Stimulated activated CD4-positive, alpha-beta T cell treated with anti-CD3 and anti-CD28 coated beads, Interleukin-12 subunit alpha, Interleukin-12 subunit beta, amount 100 ng/mL, for 48 hours (primary cell): ENCODE measurements at places on chromosomes 3 and 15.

DNA sequence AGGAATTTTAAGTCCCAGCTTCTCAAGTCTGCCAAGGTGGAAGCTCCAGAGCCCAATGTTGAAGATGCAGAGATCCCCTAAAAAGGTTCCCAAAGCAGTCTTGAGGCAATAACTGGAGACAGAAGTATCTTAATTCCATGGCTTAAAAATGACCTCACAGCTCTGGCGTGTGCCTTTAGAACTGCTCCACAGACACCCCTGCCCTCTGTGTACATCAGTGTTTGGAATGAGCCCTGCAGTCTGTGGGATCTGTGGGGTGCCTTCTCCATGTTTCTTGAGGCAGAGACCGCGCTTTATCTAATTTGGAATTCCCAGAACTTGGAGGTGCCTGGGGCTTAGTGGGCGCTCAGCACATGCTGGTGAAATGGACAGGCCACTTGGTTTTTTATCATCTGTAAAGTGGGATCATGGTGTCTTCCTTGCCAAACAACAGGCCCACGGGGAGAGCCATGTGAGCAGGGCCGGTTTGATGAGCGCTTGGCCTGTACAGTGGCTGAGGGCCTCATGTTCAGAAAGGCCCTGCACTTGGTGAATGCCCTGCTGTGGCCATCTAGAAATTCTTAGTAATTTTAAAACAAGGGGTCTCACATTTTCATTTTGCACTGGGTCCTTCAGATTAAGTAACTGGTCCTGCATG lies 7.1 kb downstream of the ITGA11 start:
- no peak for DNase-seq

- no peak for DNase-seq
Observed at GRCh38 chr3:110974902-110975301, 96.7 kb upstream of the NECTIN3 start.

DNA sequence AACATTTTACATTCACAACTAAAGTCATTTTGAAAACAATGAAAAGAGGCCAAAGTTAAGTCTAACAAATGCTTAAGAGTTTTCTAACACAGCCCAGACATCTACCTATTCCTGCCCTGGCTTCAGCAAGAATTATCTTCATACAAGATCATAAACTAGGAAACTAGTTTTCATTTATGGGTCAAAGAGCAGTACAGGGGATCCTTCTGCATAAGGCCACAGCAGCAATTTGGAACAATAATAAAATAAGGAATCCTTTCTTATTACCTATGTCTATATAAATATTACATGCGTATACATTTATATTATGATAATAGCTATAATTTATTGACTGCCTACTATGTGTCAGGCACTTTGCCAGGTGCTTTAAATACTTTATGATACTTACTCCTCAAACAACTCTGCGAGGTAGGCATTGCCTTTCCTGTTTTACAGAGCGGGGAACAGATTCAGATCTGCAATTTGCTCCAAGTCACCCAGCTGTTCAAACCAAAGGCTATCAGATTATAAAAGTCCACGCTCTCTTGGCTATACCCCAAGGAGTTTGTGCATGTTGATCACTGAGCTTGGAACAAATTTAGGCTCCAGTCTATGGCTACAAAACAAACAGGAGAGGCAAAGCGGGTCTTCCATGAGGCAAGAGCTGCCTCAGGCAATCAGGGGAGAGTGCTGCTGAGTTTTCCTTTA lies 196.4 kb downstream of the RORA start:
- no peak for DNase-seq

GRCh38 chr3:51637144-51637940 lies 33.7 kb upstream of the TEX264 start:
- DNase-seq = no peak

DNA sequence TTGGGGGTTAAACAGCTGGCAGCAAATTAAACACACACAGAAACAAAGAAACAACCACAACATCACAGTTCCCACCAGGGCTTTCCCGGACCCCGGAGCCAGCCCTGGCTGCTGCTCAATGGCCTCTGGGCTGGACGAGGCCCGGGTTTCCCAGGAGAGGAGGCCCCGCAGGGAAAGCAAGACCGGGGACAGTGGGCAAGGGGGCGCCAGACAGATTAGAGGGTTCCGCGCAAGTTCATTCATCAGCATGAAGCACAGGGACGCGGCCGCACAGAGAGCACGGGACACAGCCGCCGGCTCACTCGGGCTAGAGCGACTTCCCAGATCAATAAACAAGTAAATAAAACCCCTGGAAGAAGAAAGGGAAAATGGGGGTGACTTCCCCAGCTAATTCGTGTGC lies 66.4 kb upstream of the RPL32 start:
- no peak for DNase-seq

- DNase-seq = no peak
Observed at GRCh38 chr3:139326131-139326530, 17.7 kb upstream of the MRPS22 start.

GRCh38 chr15:100170291-100171210 lies 171.2 kb downstream of the ADAMTS17 start:
- DNase-seq = peak; percentile 5

- no peak for DNase-seq
Observed at GRCh38 chr3:4065085-4065484, 238.1 kb upstream of the SETMAR start.

- DNase-seq = no peak
Observed at GRCh38 chr15:44315126-44315525, 26.6 kb downstream of the GOLM2 start.

- no peak for DNase-seq
Observed at GRCh38 chr15:51647128-51647562, 24.6 kb upstream of the DMXL2 start.

DNA sequence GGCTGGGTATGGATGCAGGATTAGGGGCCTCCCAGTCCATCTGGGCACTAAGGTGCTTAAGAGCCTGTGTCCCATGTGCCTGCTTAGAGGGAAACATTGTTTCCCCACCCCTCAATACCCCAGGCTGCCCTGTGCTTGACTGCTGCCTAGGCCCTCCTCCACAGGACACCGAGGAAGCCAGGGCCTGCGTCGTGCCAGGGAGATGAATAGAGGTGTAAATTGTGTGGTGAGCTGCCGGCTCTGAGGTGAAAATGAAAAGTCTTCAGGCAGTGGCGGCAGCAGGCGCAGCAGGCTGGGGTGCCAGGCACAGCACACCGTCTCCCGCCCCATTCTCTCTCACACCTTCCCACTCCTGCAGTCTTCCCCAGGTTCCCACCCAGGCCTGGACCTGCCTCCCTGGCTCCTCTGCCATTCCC lies 13.9 kb upstream of the GRM2 start:
- no peak for DNase-seq

GRCh38 chr3:13357074-13357473 lies 63.0 kb downstream of the NUP210 start:
- no peak for DNase-seq

DNA sequence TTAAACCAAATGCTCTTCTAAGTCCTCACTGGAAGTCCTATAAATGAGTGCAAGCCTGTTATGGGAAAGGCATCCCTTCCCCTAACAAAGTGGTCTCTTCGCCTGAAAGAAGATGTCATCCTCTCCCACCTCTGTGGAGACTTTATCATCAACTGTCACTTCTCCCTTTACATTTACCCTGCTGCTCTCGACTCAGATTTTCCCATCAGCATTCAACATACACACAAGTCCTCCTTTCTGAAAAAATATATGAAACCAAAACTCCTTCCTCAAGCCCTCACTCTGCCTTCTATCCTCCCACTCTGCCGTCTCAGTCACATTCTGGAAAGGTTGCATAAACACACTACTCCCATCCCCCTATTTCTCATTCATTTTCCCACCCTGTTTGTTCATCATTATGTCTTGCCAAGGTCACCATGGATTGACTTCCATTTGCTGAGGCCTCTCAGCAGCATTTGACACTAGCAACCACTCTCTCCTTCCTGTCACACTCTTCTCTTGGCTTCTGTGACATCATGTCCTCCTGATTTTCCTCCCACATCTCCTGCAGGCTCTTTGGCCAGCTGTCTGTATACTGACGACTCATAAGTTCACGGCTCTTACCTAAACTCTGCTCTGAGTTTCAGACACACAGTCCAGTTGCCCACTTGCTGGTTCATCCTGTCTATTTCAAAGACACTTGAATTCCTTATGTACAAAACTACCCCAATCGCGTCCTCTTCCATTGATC lies 70.3 kb upstream of the SMAD3 start:
- no peak for DNase-seq

DNA sequence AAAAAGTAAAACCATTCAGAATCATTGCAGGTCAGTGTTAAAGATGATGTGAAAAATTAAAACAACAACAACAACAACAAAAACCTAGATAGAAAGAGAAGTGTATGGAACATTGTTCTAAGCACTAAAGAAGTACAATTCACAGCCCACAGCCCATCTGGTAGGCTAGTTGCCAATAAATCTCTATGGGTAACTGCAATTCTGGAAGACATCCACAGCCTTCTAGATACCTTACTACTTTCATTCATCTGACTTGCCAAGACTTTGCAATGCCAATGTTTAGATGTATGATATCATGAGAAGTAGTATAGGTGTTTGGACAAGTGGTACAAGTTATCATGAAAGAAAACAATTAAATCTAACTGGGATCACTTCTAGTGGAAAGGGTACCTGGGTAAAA lies 198.6 kb downstream of the VGLL3 start:
- DNase-seq = no peak

- no peak for DNase-seq
Observed at GRCh38 chr15:93063262-93063671, 25.7 kb downstream of the RGMA start.

GRCh38 chr15:46442901-46443590 lies 808.2 kb downstream of the SQOR start:
- no peak for DNase-seq

DNA sequence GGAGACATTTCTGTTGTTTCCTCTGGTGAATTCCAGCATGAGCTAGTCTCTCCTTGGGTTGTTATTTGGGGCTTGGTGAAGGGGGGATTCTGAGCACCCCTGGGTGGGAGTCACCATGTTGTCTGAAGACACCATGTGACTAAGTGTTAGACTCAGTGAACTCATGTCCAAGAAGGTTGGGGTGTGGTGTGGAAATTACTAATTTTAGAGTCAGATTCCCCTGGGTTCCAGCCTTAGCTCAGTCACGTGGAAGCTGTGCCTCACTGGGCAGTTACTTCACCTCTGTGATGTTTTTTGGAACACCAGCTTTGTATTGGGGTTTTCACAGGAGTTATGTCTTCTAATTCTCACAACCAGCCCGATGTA lies 171.5 kb downstream of the RPLP1 start:
- DNase-seq = no peak

GRCh38 chr15:47376190-47376589 lies 341.1 kb upstream of the SEMA6D start:
- no peak for DNase-seq

DNA sequence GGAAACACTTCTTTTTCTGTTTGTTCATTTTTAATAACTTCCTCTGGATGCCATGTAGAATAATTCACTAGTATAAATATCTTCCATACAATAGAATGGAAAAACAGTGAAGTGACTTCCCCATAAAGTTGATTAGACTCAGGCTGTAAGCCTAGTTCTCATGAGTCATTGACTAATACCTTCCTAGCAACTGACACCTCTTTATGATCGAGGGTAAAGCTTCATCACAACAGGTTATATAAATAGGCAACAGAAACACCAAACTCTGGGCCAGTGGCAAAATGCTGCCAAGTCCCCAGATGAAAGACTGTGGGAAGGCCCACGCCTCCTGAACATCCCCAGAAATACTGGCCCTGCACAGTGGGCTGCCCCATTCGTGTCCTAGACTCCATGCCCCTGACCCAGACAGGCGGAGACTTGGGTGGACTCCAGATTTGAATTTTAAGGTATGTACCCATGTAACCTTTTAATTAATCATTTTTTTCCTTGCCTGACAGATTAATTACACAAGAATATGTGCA lies 71.3 kb upstream of the TBC1D23 start:
- no peak for DNase-seq

DNA sequence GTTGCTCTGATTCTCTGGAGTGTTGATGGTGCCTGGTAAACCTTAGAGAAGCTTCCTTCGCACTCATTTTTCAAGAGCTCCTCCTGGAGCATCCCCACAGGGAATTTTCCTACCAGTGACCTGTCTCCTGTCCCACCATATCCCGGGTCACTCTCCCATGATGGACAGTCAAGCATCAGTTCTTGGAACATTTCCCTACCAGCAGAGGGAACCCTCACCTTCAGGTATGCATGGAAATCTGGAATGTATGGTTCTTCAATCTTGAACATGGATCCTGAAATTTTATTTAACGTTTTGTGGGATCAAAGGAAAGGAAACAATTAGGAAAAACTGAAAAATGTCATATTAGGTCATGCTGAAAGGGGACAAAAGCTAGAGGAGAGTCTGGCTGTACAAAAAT lies 153.8 kb downstream of the SPATA16 start:
- no peak for DNase-seq

DNA sequence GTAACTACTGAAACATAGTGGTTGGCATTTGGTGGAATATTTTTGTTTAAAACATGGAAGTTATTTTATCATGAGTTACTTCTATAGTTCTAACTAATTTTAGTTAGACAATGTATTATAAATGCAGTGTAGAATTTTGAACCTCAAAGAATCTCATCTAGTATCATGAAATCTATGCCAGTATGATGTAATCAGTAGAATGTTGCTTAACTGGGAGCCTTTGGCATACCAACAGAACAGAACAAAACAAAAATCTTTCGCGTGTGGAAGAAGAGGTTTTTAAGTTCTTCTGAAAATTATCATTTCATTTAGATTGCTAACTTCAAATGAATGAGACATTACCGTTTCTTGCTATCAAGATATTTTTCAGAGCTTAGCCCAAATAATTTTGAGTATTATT lies 98.4 kb upstream of the LRRFIP2 start:
- no peak for DNase-seq

DNA sequence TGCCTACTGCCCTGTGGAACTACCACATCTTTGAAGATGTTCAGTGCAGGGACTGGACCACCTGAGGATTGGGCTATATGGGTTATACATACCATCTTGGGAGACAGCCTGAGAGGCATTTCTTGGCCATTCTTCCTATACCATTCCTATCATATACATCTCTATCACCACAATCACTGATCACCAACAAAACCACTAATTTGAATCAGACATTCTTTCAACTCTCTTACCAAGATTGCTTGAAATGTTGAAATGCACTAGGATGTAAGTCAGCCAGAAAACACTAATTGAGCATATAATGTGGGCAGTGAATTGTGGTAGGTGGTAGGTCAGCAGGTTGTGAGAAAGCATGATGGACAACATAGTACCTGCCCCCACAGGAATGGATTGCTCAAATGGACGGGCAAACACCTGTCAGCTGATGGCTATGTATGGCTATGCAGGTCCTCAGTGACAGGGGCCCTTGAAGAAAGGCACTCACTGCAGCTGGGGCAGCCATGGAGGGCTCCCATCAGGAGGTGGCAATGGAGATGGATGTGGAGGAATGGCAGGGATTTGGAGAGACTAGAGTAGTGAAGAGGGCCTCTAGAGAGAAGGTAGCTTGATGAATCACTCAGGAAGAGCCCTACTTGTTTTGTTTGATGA lies 49.1 kb downstream of the AMOTL2 start:
- no peak for DNase-seq

- no peak for DNase-seq
Observed at GRCh38 chr3:134018406-134018805, 11.3 kb downstream of the SLCO2A1 start.

GRCh38 chr3:72932416-72932815 lies 44.6 kb downstream of the GXYLT2 start:
- DNase-seq = no peak
